ENCODE measurements at places on chromosomes 11 and 22. TPM values are rescaled to one million over a fixed set of nuclear protein-coding genes. Genes with fewer than 3 reads are reported as not detected.

GRCh38 chr11:112306230-112306629 lies 45.6 kb upstream of the PLET1 start:
- H3K27ac ChIP-seq, result no peak overlapping the region
- no peaks in the 10 kb centered on the region for H3K4me1 ChIP-seq
- no peak for DNase-seq
- peaks cover 14% of the 10 kb centered on the region for H3K36me3 ChIP-seq
- no peak overlapping the region for H3K4me3 ChIP-seq

DNA sequence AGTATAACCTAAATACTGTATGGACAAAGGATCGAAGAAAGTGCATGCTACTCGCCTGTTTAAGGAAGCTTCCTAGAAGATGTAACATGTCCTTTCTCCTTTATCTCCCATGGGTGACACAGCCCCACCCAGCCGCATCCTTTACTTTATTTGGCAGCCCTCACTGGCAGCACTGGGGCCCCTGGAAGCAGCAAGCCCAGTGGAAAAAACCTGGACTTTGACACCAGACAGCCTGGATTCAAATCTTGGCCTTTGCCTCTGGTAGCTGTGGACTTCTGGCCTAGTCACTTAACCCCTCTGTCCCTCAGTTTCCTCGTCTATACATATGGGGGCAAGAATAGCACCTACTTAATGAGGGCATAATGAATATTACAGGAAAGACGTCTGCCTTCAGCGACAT lies 67.1 kb downstream of the MYEOV start:
- no peaks in the 10 kb centered on the region for H3K4me1 ChIP-seq
- H3K4me3 ChIP-seq, result no peak overlapping the region
- H3K27ac ChIP-seq, result no peak overlapping the region
- no peak for DNase-seq
- H3K27me3 ChIP-seq, result no peaks in the 10 kb centered on the region

Gene GGA1
- polyA plus RNA-seq, result 24.5 TPM

GRCh38 chr11:22477312-22477711 lies 139.1 kb downstream of the SLC17A6 start:
- H3K4me3 ChIP-seq, result no peak overlapping the region
- H3K4me1 ChIP-seq, result no peaks in the 10 kb centered on the region
- H3K27ac ChIP-seq, result no peak overlapping the region
- H3K36me3 ChIP-seq, result no peaks in the 10 kb centered on the region
- H3K27me3 ChIP-seq, result no peaks in the 10 kb centered on the region

DNA sequence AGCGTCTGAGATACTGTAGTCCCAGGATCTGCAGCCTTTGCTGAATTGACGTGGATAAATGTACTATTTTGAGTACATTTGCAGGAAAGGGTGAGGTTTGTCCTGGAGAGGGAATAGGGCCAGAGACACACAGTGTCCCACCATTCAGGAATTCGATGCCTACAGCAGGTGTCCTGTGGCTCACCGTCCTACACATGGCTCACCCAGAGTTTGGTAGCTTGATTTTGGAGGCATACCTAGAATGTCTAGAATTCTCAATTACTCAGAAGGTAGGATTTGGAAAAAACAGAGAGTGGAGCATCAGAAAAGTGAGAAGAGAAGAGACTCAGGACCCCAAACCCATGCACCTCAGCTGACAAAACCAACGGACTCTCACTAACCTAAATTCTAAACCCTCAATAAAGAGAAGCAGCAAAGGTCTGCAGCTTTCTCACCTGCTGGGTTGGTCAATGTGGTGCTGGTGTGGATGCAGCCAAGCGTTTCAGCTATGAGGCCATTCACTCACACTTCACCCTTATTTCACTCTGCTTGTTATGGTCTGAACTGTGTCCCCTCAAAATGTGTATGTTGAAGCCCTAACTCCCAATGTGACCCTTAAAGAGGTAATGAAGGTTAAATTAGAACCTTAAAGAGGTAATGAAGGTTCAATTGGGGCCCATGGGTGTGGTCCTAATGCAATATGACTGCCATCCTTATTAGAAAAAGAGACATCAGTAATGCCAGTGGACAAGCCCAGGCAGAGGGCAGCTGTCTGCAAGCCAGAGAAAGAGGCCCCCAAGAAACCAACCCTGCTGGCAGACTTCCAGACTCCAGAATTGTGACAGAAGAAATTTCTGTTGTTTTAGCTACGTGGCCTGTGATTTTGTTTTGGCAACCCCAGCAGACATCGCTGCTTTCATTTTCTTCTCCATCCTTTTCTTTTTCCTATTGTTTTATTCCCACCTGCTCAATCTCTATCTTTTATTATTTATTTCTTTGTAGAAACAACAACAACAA lies 187.8 kb downstream of the SNX19 start:
- no peak for DNase-seq
- H3K27me3 ChIP-seq, result no peaks in the 10 kb centered on the region
- no peak overlapping the region for H3K4me3 ChIP-seq
- no peak overlapping the region for H3K27ac ChIP-seq

DNA sequence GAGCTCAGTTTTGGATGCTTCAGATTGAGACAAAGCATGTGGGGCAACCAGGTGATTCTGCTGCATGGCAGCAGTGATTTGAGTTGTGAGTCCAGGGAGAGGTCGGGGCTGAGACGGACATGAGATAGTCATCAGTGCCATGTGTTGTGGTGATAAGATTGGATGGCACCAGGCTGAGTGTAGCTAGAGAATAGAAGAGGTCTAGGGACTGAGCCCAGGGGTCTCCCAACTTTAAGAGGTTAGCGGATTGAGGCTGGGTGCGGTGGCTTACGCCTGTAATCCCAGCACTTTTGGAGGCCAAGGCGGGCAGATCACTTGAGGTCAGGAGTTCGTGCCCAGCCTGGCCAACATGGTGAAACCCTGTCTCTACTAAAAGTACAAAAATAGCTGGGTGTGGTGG lies 6.3 kb upstream of the CTSD start:
- H3K4me1 ChIP-seq, result peaks cover 6% of the 10 kb centered on the region
- no peak for DNase-seq
- H3K36me3 ChIP-seq, result no peaks in the 10 kb centered on the region
- H3K27ac ChIP-seq, result no peak overlapping the region
- H3K27me3 ChIP-seq, result peaks cover 54% of the 10 kb centered on the region

- peaks cover 21% of the 10 kb centered on the region for H3K27me3 ChIP-seq
- peaks cover 23% of the 10 kb centered on the region for H3K4me1 ChIP-seq
- H3K36me3 ChIP-seq, result no peaks in the 10 kb centered on the region
- peak overlapping the region; percentile 93 for H3K4me3 ChIP-seq
Measured at GRCh38 chr11:120212259-120212878, 1.5 kb downstream of the OAF start.

Gene FREY1
- not detected for polyA plus RNA-seq

Gene ASCL2
- 1.7 TPM for polyA plus RNA-seq

DNA sequence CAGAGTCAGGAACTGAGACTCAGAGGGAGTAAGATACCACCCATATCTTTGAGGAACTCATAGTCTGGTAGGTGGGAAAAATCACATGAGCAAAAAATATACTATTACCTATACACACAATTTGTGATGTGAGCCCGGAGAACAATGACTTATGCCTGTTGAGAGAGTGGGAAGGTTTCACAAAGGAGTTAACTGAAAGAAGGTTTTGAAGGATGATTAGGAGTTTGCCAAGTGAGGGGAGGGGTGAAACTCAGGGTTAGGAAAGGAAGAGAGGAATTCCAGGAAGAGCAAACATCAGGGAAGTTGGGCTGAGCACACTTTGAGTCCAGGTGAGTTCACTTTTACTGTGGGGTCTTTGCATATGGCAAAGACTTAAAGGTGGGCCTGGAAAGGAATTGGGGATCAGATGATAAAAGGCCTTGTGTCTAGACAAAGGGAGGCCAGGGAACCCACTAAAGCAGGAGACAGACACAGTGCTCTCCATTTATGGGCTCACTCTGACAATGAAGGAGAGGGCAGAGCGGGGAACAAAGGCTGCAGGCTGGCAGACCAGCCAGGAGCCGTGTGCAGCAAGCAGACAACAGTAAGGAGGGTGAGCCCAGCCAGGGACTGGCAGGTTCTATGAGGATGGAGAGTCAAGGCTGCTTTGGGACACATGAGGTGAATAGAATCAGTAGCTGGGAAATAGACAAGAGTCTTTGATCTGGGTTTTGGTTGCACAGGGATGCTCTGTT lies 33.1 kb downstream of the TSPAN18 start:
- DNase-seq, result no peak
- H3K36me3 ChIP-seq, result no peaks in the 10 kb centered on the region
- no peak overlapping the region for H3K27ac ChIP-seq
- H3K4me3 ChIP-seq, result no peak overlapping the region

Gene DTX4
- 13.1 TPM for polyA plus RNA-seq

- no peak overlapping the region for H3K27ac ChIP-seq
- H3K4me3 ChIP-seq, result no peak overlapping the region
- H3K36me3 ChIP-seq, result no peaks in the 10 kb centered on the region
- no peaks in the 10 kb centered on the region for H3K4me1 ChIP-seq
- H3K27me3 ChIP-seq, result no peaks in the 10 kb centered on the region
Measured at GRCh38 chr11:85164743-85165142, 462.4 kb downstream of the DLG2 start.

- no peak for DNase-seq
- no peak overlapping the region for H3K4me3 ChIP-seq
- H3K27me3 ChIP-seq, result no peaks in the 10 kb centered on the region
Measured at GRCh38 chr11:59598961-59599360, 16.6 kb downstream of the OSBP start.

Gene PACSIN2
- 40.2 TPM for polyA plus RNA-seq

- peaks cover 13% of the 10 kb centered on the region for H3K36me3 ChIP-seq
- H3K4me3 ChIP-seq, result peak overlapping the region; percentile 93
- H3K27me3 ChIP-seq, result no peaks in the 10 kb centered on the region
- DNase-seq, result no peak
Measured at GRCh38 chr22:42069801-42070516, 653 bp downstream of the NAGA start.

GRCh38 chr22:40415531-40416266 lies 45.3 kb downstream of the SGSM3 start:
- peak; percentile 39 for DNase-seq
- no peaks in the 10 kb centered on the region for H3K27me3 ChIP-seq
- H3K4me1 ChIP-seq, result peaks cover 66% of the 10 kb centered on the region
- peaks cover 5% of the 10 kb centered on the region for H3K36me3 ChIP-seq
- H3K4me3 ChIP-seq, result peak overlapping the region; percentile 87
- H3K27ac ChIP-seq, result peak overlapping the region; percentile 89

- no peaks in the 10 kb centered on the region for H3K36me3 ChIP-seq
- H3K4me1 ChIP-seq, result peaks cover 53% of the 10 kb centered on the region
- H3K4me3 ChIP-seq, result no peak overlapping the region
- DNase-seq, result no peak
Measured at GRCh38 chr11:126214841-126215240, 3.3 kb downstream of the FAM118B start.

DNA sequence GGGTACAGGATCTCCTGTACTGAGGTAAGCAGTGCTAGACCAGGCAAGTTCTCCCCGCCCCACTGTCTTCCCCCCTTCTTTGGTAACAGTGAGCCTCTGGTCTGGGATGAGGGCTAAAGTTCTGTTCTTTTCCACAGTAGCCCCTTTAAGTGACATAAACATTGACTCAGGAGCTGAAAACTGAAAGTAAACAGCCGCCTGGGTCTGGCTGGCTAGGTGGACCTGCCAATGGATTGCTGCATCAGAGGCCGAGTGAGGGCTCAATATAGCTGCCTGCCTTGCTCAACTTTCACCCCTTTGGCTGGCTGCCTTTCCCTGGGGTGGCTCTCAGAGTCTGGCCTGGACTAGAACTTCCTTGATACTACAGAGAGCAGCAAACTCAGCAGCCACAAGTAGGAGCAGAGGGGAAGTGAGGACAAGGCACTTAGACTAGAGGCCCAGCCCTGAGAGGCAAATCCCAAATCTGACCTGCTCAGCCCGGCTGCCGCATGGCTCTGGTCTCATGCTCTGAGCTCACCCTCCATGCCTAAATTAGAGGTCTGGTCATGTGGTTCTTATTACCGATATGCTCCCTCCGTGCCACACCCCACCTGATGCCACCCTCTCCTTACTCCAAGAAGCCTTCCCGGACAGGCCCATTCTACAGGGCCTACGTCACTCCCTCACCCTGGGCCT lies 9.6 kb upstream of the UCP3 start:
- H3K4me3 ChIP-seq, result no peak overlapping the region
- H3K4me1 ChIP-seq, result peaks cover 38% of the 10 kb centered on the region
- H3K36me3 ChIP-seq, result peaks cover 22% of the 10 kb centered on the region
- DNase-seq, result no peak

- no peaks in the 10 kb centered on the region for H3K27me3 ChIP-seq
- no peak overlapping the region for H3K4me3 ChIP-seq
- peaks cover 17% of the 10 kb centered on the region for H3K36me3 ChIP-seq
Measured at GRCh38 chr22:46797355-46797754, 34.9 kb downstream of the TBC1D22A start.

Gene MS4A6E
- polyA plus RNA-seq, result not detected

GRCh38 chr11:101718402-101718801 lies 134.6 kb upstream of the TRPC6 start:
- no peak for DNase-seq
- no peaks in the 10 kb centered on the region for H3K36me3 ChIP-seq
- no peaks in the 10 kb centered on the region for H3K4me1 ChIP-seq
- no peaks in the 10 kb centered on the region for H3K27me3 ChIP-seq
- H3K4me3 ChIP-seq, result no peak overlapping the region

DNA sequence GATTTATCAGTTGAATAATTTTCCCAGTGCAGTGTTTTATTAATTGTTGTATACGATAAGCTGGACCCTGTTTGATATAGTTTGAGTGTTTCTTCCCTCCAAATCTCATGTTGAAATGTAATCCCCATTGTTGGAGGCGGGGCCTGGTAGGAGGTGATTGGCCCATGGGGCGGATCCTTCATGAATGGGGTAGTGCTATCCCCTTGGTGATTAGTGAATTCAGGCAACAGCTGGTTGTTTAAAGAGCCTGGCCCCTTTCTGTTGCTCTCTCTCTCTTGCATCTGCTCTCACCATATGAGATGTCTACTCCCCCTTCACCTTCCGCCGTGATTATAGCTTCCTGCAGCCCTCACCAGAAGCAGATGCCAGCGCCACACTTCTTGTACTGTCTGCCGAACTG lies 1.5 kb downstream of the OR5A1 start:
- H3K27ac ChIP-seq, result no peak overlapping the region
- H3K4me1 ChIP-seq, result no peaks in the 10 kb centered on the region
- no peaks in the 10 kb centered on the region for H3K27me3 ChIP-seq
- H3K4me3 ChIP-seq, result no peak overlapping the region
- H3K36me3 ChIP-seq, result no peaks in the 10 kb centered on the region
- DNase-seq, result no peak

GRCh38 chr22:48476577-48476976 lies 1351.1 kb downstream of the BRD1 start:
- H3K27ac ChIP-seq, result no peak overlapping the region
- H3K4me1 ChIP-seq, result no peaks in the 10 kb centered on the region
- no peak overlapping the region for H3K4me3 ChIP-seq
- H3K36me3 ChIP-seq, result peaks cover 20% of the 10 kb centered on the region
- no peak for DNase-seq
- H3K27me3 ChIP-seq, result peaks cover 22% of the 10 kb centered on the region

DNA sequence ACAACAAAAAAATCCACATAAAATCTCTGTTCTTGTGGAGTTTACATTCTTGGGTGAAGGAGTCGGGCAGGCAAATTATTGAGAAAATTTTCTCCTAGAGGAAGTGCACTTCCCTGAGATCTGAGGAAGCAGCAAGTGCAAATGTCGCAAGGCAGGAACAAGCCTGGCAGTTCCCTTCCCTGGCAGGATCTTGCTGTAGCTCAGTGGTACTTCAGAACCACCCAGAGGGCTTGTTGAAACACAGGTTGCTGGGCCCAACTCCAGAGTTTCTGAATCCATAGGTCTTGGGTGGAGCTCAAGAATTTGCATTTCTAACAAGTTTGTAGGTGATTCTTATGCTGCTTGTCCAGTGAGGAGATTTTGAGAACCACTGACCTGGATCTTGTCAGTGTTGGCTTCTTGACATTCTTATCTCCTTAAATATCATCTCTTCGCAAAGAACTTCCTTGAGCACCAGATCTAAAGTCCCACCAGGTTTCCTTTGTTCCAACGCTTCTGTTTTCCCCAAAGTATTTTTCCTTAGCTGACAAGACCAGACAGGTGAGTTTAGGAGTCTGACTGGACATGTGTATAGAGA lies 9.6 kb downstream of the QSER1 start:
- peaks cover 49% of the 10 kb centered on the region for H3K4me1 ChIP-seq
- DNase-seq, result no peak
- H3K27ac ChIP-seq, result no peak overlapping the region
- no peak overlapping the region for H3K4me3 ChIP-seq
